ENCODE measurements at places on chromosomes 12 and 14.

GRCh38 chr14:85533023-85533860 is 3.3 kb downstream of the FLRT2 start:
- DNase-seq, result no peak

- DNase-seq, result no peak
Measured at GRCh38 chr12:120833849-120834248, 70.3 kb downstream of the SPPL3 start.

DNA sequence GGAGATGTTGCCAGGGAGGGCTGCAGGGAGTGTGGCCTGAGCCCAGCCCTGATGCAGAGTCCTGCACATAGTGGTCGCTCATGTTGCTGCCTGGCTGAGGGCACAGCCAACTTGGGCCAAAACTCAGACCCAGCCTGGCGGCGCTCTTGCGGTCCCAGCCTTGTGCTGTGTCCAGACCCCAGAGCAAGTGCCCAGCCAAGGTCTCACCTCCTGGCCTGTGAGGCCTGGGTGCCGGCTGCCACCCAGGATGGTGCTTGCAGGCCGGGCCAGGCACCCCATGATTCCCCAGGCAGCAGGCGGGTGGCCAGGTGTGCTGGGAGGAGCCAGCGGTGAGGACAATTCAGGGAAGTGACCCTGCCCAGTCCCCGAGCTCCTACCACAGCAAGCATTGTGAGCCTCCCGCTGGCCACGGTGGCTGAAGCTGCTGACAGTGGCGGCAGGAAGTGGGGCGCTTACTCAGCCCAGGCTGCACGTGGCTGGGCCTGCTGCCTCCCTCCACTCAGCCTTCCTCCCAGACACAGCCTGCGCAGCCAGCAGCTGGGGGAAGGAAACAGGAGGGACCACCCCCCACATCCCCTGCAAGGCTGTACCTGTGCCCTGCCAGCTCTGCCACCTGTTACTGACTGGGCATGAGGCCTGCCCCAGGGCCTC is 17.7 kb upstream of the PGF start:
- no peak for DNase-seq

- DNase-seq, result peak; percentile 59
Measured at GRCh38 chr12:111181143-111181726, 187.7 kb downstream of the PHETA1 start.

DNA sequence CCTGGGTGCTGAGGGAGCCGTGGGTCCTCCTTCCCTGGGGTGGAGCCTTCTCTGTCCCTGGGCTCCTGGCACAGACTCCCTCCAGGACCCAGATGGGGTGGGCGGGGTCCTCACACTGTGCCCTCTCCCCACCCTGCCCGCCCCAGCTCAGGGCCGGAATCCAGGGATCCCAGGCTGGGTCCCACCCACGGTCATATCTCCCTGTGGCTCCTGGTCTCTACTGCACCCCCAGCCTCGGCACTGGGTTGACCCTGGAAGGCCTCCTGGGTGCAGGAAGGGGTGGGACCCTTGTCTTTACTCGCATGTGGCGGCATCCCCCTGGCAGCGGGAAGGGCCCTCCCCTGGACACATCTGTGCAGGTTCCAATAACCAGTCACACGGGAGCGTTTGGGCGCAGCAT is 75.8 kb upstream of the EIF5 start:
- no peak for DNase-seq

GRCh38 chr14:86912709-86913108 is 1080.3 kb downstream of the GALC start:
- no peak for DNase-seq

- no peak for DNase-seq
Measured at GRCh38 chr14:90781344-90781761, 34.9 kb downstream of the TTC7B start.

DNA sequence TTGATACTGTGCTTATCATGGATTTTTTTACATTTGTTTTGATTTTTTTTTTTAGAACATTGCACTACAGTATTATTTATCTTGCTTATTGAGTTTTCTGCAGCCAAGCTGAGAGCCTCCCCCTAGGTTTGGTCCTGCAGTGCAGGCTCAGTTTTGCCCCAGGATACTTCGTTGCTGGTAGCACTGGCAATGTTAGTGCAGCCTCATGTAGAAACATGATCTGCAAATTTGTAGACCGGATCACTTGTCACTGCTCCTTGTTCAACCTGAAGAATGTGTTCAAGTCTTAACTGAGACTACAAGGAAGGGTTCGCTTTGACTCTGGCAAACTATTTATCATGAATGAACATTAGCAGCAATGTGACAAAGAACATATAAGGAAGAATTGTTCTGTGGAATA is 377.2 kb upstream of the PDE3A start:
- no peak for DNase-seq

DNA sequence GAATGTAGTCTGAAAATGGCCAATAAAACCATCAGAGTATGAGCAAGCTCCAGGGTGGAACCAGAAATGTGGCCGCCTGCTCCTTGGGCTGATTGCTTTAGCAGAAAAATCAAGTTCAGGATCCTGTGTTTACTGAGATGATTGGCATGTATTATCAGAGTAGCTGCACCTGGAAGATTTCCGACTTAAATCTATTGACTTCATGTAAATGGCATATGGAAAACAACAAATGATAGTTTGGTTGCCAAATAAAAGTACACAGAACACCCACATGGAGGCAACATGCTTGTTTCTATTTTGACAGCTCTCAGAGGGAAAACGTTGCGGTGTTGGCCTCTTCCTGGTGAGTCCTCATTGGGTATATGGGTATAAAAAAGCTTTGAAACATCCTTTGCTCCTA is 31.3 kb downstream of the SOCS2 start:
- DNase-seq, result no peak

- no peak for DNase-seq
Measured at GRCh38 chr12:59077575-59078426, 157.5 kb upstream of the LRIG3 start.

- no peak for DNase-seq
Measured at GRCh38 chr12:120168337-120168736, 26.2 kb downstream of the GCN1 start.

DNA sequence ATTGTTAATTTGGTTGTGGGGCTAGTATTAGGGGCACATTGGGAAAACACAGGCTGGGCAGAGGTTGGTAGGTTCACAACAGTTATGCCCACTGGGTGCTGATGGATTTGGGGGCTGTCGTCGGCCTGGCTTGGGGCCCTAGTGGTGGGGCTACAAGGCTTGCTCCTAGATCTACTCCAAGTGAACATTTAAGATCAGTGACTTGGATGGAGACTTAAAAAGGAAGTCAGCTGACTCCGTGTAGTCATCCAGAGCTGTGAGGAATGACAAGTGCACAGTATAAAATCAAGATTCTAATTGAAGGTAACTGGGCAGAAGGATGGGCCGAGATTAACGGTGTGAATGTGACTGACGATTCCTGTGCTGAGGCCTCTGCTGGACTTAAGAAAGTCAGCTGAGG is 12.8 kb upstream of the NR4A1 start:
- no peak for DNase-seq
